ENCODE measurements at places on chromosomes 7 and 10.

DNA sequence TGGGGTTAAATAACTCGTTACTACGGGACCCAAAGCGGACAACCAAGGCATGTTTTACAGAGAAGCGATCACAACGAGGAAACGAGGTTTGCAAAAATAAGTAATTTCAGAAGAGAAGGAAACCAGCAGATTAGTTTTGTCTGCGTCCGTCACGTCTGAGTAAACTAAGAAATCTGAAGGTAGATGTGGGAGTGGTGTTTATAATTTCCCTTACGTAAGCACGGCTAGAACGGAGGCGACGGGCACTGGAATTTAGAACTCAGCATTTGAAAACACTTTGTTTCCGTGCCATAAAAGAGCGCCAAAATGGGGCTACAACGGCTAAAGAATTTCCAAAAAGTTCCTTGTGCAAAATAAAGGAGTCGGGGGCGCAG is 718 bp upstream of the UMAD1 start:
- DNase-seq = peak; percentile 18

GRCh38 chr7:130417213-130417612 is 23.6 kb downstream of the CEP41 start:
- peak; percentile 76 for DNase-seq

- DNase-seq = no peak
These were observed 158.0 kb upstream of the NPVF start for GRCh38 chr7:25386311-25386744.

DNA sequence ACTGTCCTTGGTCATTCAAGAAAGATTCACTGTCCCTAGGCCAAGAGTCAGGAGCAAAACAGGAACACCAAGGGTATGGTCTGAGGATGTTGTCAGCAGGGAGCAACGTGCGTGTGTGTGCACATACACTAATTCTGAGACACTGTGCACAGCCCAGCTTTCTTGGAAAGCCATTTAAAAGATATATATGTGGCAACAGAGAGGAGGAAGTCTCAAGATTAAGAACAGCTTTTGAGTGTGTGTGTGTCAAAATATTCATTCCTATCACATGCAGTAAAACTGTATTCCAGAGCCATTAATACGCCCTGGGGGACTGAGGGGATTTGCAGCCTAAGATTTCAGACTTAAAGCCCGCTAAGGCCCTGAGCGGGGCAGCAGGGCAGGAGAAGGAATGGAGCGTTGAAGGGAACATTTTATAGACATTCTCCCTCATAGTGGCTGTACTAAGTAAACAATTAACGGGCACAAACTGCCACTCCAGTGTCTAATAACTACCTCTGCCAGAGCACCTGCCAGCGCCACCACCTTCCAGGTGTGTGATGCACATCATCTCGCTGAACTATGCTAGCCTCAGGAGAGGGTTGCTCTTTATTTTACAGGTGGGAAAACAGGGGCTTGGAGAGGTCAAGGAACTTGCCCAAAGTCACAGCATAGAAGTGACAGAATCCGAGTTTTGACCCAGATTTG is 2.0 kb downstream of the NOD1 start:
- peak; percentile 23 for DNase-seq

DNA sequence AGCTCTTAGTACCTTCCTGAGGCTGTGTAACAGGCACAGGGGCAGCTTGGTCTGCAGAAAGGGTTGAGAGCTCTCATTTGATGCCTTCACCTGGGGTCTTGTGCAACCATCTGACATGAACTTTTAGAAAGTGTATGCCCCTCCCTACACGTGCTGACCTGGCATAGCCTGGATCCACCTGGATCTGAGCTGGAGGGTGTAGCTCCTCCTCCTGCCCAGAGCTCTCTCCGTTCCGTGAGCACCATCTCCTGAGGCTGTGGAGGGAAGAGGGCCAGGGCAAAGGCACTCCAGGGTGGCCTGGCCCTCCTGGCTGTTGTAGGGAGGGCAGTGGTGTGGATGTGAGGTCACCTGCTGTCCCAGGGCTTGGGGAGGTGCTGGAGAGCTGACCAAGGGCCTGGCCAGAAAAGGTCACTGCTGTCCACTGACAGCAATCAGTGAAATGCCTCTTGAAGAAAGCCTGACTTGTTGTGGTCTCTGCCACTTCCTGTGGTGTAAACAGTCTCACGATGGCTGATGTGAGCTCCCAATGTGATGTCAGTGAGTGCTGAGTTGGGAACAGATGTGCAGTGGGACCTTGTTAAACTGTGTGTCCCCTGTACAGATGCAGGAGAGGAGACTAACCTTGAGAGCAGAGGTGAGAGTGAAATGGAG is 23.0 kb downstream of the AMZ1 start:
- DNase-seq = no peak

DNA sequence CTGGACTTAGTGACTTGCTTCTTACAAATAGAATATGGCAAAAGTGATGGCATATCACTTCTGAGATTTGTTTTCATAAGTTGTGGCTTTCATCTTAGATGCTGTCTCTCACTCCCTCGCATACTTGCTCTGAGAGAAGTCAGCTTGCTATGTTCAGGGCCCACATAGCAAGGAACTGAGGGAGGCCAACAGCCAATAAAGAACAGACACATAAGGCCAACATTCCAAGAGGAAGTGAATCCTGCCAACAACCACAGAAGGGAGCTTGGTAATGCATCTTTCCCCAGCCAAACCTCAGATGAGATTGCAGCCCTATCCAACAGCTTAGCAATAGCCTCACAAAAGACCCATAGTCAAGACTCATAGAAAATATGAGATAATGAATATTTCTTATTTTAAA is 39.2 kb upstream of the DMTF1 start:
- DNase-seq = no peak

GRCh38 chr10:122254831-122255230 is 16.3 kb upstream of the BTBD16 start:
- DNase-seq = no peak

DNA sequence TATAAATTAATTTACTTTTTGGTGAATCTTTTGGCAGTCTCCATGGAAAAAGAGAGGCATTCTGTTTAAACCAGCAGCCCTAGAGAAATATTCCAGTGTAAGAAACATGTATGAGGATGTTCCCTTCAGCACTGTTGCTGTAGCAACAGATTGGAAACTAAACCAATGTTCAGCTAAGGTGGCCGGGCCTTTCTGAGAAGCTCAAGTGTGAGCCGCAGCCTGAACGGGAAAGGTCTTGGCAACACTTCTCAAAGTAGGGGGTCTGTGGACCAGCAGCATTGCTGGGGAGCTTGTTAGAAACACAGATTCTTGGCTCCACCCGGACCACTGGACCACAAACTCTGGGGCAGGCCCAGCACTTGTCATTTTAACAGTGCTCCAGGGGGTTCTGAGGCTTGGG is 36.2 kb downstream of the RAMP3 start:
- no peak for DNase-seq

GRCh38 chr7:140915935-140916555 is 8.7 kb downstream of the BRAF start:
- no peak for DNase-seq

DNA sequence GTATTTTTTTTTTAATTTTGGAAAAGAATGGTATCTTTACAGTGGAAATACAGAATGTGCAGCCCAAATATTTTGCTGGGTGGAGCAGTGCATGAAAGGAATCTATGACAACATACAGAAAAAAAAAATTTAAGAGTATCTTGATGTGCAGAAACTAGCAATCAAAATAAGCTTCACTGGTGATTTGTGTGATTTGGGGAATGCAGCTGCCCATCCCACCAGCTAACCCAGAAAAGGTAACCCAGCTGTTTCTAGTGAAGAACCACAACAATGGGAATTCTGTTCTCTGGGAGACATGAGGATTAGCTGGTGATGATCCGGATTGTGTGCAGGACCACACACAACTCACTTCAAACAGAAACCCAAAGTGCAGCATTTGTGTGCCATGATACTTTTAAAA is 375.5 kb downstream of the SEMA3D start:
- DNase-seq = no peak

GRCh38 chr7:132061937-132062336 is 505.5 kb upstream of the PODXL start:
- no peak for DNase-seq

- DNase-seq = peak; percentile 43
These were observed 118.7 kb downstream of the RALA start for GRCh38 chr7:39741942-39742623.

GRCh38 chr7:157673573-157673972 is 336.8 kb downstream of the DNAJB6 start:
- DNase-seq = no peak

GRCh38 chr7:82527851-82528250 is 84.3 kb upstream of the CACNA2D1 start:
- DNase-seq = no peak

DNA sequence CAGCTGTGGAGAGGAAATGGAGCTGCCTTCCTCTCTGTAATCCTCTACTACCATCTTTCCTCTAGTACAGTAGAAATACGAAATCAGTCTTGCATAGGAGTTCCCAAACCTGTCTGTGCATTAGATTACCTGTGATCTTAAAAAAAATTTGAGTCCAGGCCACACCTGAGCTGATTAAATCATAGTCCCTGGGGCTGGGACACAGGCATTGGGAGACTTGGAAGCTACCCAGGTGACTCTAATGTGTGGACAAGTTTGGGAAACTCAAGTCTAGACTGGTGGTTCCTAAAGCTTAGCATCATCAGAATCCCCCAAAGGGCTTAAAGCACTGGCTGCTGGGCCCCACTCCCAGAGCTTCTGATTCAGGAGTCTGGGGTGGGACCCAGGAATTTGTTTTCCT is 152.7 kb upstream of the GLI3 start:
- DNase-seq = no peak

- no peak for DNase-seq
These were observed 31.6 kb upstream of the KNDC1 start for GRCh38 chr10:133128126-133129070.

DNA sequence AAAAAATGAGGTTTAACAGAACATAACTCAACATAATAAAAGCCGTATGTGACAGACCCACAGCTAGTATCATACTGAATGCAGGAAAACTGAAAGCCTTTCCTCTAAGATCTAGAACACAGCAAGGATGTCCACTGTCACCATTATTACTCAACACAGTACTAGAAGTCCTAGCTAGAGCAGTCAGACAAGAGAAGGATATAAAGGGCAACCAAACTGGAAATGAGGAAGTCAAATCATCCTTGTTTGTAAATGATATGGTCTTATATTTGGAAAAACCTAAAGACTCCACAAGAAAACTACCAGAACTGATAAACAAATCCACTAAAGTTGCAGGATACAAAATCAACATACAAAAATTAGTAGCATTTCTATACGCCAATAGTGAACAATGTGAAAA is 45.9 kb downstream of the C10orf71 start:
- no peak for DNase-seq

DNA sequence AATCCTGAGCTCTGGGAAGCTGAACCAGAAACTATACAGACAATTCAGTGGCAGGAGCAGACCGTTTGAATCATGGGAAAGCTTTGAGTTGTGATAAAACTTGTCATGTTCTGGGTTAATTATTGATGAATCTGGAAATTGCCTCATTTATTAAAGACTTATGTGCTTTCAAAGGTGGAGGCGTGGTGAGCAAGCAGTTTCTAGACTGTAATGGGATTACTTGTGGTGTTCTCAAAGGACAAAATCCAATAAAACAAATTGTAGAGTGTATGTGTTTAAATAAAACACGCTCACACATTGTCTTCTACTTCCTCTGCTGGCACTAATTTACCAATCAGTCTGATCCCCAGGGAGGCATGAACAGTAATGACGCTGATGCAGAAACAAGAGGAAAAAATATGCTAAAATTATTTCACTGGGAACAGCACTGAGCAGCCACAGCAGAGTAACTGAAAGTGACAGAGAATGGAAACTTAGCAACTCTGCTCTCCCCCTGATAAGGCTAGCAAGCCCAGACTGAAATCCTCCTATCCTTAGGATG is 25.1 kb downstream of the PARD3 start:
- no peak for DNase-seq

DNA sequence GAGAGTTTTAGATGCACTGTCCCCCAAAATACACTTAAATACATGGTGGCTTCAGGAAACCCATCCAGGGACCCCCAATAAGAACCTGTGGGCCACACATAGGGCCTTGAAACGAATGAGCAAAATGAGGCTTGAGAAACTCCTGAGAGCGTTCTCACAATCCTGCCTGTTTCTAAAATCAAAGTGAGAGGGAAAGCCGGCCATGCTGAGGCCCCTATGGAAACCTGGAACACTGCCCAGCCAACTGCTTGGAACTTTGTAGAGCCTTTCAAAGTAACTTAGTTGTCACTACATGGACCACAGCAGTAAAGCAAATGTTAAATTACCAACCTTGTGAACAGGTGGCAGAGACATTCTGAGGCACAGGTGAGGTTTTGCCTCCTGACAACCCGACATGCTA is 13.4 kb downstream of the SGMS1 start:
- no peak for DNase-seq

DNA sequence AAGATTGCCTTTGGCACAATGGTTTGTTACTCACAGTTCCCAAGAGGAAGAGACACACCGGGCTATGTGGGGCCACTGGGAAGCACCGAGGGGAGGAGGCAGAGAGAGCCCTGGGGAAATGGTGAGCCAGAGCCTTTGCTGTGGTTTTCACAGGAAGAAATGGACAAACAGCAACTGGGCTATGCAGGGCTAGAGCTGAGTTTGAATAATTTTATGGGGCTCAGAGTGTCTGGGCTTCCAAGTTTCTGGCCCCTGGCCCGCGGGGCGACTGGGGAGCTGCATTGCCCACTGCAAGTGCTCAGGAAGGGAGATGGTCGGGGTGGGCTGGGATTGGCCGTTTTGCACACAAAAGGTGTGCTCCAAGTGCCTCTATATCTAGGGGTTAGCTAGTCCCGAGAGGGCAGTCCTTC is 92.6 kb downstream of the CHST15 start:
- DNase-seq = no peak

GRCh38 chr10:59830601-59831259 is 75.6 kb downstream of the CCDC6 start:
- peak; percentile 72 for DNase-seq

GRCh38 chr10:6175329-6176055 is 27.2 kb upstream of the PFKFB3 start:
- DNase-seq = no peak

DNA sequence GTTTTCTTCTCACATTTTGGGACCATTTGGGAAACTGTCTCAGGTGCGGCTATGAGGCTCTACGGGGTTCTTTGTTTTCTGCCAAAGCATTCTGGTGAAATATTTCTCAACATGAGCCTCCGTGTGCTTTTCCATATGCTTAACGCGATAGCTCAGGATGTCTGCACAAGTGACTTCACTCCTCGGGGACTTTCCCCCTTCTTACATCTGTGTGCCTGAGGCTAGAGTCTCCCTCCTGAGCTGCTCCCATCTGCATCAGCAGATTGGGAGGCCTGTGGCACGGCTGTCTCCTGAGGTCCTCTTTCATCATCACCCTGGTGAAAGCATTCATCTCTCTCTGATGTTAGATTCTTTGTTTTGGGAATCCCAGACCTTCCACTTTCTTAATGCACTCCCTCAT is 1190.9 kb downstream of the TYW1 start:
- no peak for DNase-seq
